ENCODE measurements at places on chromosomes 4 and X.

DNA sequence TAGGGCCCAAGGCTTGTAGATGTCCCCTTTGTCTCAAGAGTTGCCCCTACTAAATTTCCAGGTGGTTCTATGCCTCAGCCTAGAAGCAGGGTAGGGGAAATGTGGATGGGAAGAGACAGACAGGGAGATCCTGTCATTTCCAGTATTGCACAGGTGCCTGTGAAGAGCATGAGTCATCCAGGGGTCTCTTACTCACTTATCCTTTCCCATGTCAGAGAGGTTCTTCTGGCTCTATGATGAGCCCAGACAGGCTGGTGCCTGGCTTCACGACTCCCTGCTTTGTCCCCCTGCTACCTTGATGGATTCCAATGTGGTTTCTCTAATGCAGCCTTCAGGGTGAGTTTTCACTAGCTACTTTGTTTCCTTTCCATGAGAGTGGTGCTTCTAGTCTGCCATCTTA, 35.2 kb upstream of the DDX60 start:
- DNase-seq, result no peak

DNA sequence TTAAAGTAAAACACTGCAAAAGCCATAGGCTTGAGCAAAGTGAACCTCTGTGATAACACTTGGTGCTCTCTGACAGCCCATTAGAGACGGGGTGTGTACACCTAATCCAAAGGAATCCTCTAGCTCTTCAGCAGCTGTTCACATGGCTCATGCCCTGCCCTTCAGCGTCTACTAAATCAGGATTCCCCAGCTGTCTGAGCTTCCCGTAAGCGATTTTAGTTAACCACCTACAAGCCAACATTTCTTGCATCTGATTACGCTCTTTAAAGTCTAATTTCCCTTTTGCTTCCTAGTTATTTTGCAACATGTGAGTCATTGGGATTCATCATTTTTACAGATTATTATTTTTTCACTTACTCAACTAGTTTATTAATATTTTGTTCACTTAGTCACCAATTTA, 6.5 kb downstream of the DMD start:
- DNase-seq, result no peak

DNA sequence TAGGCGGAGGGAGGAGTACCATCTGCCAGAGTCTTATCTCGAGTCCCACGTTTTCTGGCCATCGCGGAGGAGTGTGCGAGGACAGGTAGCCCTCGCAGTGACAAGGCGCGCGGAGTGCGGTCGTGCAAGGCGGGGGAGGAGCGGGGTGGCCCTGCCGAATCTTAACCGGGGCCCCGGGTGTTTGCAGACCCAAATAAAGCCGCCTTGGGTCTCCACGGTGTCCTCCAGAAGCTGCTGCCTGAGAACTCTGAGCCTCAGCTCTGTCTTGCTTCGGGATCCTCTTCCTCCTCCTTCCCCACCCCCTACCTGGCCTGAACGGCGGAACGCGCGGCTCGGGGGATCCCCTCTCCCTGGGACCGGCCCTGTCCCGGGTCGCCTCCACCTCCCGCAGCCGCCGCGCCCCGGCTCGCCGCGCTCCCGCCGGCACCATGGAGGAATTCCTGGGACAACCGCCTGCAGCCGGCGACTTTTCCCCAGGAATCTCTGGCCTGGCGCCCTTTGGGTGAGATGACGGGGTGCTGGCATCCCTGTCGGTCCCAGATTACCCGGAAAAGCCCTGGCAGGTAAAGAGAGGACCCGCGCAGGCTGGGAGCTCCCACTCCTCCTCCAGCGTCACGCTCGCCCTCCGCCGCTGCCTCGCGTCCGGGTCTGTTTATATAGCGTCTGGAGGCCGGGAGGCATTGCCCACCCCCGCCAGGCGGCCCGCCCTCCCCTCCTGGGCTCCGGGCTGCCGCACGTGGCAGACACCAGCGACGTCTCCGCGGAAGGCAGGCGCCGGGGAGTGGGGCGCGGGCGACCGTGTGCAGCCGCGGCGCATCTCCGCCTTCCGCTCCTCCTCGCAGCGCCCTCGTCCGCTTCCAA, at the start of gene GALNTL6:
Gene GALNTL6 (plus strand): TSS at position 740 of the 861 bp plus-strand sequence.
- no peak for DNase-seq

DNA sequence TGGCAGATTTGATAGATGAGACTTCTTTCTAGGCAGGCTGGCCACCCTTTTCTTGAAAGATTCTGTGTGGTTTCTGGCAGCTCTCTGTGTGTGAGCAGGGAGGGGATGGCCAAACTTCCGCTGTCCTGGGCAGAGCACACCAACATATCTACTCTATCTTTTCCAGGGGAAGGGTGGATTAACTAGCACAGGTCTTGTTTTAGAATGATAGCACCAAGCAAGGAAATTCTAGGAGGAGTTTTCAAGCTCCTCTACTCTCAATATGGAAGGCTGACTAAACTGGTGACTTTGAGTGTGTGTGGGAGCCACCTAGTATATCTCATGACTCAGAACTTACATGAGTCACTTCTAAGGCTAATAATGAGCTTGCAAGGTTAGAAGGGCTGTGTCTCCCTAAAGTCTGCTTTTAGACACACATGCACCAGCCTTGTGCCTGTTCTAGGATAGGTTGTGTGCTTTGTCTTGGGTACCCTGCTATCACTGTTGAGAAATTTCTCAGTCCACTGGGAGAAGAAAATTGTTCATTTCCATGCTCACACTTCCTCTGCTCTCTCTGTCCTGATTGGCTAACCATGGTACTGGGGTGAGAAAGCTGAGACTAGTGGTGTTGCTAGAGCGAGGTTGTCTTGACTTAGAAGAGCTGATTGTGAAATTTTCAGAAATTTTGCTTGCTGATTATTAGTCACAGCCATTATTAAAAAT, 72.9 kb downstream of the YIPF6 start:
- peak; percentile 7 for DNase-seq

DNA sequence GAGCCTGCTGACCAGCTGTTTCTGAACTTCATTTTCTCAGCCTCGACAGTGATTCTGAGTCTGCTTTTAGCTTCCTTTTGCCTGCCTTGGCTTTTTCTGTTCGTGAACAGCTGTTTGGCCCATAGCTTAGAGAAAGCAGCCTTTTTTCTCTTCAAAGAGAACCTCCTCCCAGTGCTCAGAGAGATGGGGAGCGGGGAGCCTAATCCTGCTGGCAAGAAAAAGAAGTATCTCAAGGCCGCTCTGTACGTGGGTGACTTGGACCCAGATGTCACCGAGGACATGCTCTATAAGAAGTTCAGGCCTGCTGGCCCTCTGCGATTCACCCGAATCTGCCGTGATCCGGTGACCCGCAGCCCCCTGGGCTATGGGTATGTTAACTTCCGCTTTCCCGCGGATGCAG, 756 bp downstream of the PABPC5 start:
- no peak for DNase-seq

GRCh38 chr4:116705466-116705865, 379.9 kb downstream of the TRAM1L1 start:
- no peak for DNase-seq

DNA sequence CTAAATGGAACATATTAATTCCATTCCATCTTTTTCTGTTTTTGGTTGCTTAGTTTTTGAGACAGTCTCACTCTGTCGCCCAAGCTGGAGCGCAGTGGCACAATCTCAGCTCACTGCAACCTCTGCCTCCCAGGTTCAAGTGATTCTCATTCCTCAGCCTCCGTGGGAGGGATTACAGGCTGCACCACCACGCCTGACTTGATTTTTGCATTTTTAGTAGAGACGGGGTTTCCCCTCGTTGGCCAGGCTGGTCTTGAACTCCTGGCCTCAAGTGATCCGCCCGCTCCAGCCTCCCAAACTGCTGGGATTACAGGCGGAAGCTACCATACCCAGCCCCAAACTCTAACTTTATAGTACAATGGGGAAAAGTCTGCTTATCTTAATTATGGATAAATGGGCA, 11.2 kb downstream of the HNRNPD start:
- no peak for DNase-seq

DNA sequence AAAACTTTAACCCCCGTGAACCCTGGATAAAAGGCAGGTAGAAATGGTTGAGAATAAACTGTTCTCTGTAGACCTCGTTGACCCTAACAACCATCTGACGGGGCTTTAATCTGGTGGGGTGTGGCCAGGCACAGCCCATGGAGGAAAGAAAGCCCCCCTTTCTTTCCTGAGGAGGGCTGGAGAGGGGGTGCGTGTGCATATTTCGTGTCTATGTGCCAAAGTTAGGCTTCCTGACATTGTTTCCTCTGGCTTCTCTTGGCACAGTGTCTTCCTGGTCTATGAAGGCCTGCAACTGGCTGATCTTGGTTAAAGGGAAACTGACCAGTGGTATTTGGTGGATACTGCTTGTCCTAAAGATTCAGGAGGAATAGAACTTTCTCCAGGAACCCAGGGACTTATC, 97.1 kb downstream of the MGST2 start:
- DNase-seq, result no peak

- DNase-seq, result no peak
Measured at GRCh38 chr4:182518421-182518820, 275.2 kb downstream of the TENM3 start.

DNA sequence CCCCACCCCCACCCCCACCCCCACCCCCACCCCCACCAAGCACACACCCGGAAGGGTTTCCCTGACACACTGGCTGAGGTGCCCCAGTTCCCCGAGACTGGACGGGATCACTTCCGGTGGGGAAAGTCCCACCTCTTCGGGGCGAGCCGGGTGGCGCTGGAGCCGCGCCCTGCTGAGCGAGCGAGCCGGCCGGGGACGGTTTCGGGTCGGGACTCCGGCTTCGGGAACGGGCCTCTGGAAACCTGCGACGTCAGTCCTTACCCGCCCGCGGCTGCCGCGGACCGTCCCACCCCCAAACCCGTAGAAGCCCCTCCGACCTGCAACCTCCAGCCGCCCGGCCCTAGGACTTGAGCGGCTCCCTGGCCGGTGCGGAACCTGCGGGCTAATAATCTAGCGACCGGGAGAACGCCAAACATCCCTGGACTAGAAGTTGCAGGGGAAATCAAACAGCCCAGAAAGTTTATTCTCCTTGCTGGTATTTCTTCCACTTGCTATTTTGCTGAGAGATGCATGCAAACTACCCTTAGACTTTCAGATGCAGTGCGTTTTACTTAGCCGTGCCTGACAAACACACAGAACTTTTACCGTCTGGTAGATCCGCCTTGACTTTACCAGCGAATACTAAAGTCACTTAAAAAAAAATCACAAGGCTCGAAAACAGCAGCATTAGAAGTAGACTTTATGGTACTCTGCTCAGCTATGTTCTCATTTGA, 991 bp downstream of the RAP2C start:
- peak; percentile 79 for DNase-seq

GRCh38 chr4:64625438-64625837, 216.2 kb upstream of the TECRL start:
- no peak for DNase-seq

- DNase-seq, result no peak
Measured at GRCh38 chrX:136828830-136829229, 48.1 kb upstream of the ARHGEF6 start.

DNA sequence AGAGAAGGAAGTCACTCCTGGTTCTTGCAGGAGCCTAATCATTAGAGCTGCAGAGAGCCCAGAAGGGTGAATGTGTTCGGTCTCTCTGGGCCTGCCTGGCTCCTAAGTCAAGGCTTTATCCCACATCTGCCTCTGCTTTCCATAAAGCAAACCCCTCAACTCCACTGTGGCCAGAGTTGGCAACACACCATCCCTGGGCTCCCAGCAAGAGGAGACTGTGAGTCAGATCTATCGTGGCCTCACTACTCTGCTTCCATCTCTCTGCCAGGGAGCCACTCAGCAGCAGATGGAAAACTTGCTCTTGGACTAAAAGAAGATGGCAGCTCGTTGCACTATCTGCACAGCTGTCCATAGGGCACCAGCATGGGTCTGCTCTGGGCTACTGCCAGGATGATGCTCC, 348.2 kb downstream of the FBXW7 start:
- DNase-seq, result no peak

- no peak for DNase-seq
Measured at GRCh38 chr4:53916431-53916889, 147.9 kb downstream of the CHIC2 start.

GRCh38 chr4:165058666-165059065, 5.0 kb downstream of the TRIM75 start:
- DNase-seq, result no peak

DNA sequence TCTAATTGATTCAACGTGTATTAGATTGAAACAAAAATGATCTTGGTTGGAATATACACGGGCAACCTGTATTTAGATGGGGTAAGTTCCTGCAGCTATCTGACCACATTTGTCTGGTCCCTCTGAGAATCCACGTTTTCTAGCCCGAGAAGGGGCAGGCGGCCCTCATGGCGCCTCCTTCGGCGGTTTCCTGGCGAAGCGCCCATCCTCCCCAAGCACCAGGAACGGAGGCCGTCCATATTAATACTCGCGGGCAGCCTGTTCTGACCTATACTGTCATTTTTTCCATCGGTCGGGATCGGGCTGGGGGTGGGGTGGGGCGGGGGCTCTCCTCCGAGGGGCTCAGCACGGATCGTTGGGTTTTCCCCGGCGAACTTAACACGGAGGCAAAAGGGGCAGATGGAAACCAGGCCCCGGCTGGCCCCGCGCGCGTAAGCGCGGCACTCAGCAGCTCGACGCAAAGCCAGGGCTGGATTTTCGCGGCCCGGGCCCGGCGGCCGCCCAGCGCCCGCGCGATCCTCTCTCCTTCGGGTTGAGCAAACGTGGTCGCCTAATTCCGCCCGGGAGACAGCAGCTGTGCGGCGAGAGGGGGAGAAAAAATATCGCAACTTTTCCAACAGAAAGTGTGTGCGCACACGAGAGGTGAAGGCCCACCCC, 77.2 kb upstream of the BCOR start:
- DNase-seq, result peak; percentile 63

- DNase-seq, result no peak
Measured at GRCh38 chr4:114103908-114104307, 124.5 kb upstream of the ARSJ start.

DNA sequence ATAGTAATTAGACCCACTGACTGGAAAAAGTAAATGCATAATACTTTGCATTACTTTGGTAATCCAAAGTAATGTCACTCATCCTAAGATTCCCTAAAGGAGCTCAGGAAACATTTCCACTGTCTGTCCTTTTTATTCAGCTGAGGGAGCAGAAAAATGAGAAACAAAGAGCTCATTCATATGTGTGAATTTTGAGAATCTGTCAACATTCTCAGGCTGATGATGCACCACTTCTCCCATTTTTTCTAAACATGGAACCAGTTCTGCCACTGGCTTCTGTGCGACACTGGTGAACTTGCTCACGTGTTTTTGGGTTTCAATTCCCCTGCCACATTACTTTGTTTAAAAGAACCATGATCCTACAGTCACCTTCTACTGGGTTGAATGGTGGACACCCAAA, 28.4 kb upstream of the ADH7 start:
- DNase-seq, result no peak

GRCh38 chr4:107862658-107863057, 37.9 kb downstream of the SGMS2 start:
- no peak for DNase-seq
